Right ventricle myocardium superior (tissue), 1 donor: ENCODE measurements at places on chromosomes 7 and 10.

GRCh38 chr10:42428534-42428933 is 209.8 kb downstream of the ZNF33B start:
- DNase-seq: no peak

DNA sequence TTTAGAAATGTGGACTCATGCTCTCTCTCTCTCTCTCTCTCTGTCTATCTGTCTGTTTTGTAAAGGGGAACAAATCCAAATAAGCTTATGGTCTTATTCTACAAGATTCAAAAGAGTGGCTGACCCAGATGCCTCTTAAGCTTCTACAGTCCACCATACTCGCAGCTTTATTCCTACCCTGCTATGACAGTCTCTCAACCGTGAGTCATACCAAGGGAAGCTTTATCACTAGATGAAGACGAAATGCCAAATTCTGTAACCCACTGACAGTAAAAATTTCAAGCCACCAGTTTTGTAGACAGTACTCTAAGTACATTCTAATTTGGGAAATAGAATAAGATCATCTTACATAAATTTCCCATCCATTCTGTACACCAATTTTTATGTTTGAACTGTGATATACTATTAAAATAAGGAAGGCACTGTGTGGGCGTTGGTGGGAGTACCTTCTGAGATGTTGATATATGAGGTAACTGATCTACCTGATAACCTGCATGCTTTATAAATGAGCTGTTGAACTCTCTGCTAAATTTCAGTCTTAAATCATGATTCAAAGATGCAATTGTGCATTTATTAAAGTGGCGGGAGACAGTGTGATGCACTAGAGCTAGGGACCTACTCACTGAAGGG is 153.2 kb downstream of the KLF6 start:
- no peak for DNase-seq

DNA sequence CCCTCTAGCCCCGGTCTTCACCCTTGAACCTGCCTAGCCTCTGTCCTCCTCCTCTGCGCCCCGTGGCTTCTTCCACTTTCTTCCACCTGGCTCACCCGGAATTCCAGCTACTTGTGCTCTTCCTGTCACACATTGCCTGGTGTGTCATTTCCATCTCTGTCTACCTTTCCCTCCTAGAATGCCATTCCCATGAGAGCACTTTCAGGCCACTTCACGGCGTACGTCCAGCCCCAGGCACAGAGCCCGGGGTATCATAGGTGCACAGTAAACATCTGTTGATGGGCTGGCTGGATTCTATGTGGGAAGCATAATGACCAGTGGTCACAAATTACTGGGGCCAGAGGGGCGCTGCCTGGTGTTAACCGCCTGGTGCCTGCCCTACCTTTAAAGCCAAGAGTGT is 161.3 kb downstream of the CUX1 start:
- no peak for DNase-seq

GRCh38 chr10:24349379-24350001 is 140.6 kb downstream of the KIAA1217 start:
- no peak for DNase-seq

DNA sequence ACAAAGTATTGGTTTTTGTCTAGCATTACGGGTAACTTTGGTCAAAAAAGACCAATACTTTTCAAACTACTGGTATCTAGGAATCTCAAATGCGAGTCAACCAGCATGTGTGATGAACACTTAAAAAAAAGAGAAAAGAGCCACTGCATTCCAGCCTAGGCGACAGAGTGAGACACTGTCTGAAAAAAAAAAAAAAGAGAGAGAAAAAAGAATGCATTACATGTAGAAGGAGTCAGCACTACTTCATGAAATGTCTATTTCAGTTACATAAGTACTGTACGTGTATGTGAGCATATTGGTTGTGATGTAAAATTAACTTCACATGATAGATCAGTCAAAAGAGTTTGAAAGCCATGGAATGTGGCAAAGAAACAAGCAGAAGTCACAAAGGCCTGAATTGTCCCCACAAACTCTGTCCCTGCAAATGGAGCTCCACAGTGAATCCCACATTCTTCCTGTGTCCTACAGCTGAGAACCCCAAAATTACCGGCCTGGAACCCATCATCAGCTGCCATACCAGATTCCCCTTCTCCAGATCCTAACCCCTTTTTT is 1.6 kb downstream of the DENND11 start:
- no peak for DNase-seq

- no peak for DNase-seq
Measured at GRCh38 chr10:50403074-50403473, 151.8 kb upstream of the ASAH2 start.

- DNase-seq: no peak
Measured at GRCh38 chr10:53111529-53111928, 338.9 kb upstream of the MBL2 start.

DNA sequence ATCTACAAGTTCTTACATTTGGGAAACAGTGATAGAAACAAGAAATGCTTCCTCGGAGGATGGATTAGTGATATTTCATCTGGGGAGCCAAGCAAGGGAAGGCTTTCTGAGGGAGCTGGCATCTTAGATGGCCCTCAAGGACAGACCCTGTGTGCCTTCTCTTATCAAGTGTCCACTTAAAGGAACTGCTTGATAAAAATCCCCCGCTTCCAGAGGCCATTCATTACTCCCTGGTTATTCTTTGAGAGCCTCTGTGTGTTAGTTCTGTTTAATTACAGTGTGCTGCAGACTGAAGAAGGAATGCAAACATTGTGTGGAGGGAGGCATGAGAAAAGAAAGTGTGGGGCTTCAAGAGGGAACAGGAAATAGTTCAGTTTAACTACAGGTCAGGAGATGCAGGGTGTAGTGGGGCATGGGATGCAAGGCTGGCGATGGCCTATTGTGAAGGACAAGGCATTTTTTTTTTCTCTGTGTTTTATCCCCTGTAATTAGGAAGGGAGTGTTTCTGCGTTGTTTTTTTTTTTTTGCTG is 145.4 kb downstream of the SNX10 start:
- DNase-seq: no peak

DNA sequence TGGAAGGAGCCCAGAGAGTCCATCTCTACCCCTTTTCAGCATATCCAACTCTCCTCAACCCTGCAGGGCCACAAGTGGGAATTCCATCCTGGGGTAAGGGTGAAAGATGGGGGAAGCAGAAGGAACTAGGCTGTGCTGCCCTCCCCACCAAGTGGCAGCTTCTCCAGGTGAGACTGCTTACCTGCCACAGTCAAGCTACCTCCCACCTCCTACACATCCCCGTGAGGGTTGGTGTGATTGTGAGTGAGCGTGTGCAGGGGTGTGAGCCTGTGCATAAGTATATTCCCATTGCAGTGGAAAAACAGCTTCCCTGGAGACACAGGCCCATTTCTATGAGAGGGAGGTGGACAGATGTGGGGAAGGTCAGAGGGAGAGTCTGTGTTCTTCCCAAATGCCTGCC is 376.6 kb downstream of the PLXNA4 start:
- DNase-seq: no peak

DNA sequence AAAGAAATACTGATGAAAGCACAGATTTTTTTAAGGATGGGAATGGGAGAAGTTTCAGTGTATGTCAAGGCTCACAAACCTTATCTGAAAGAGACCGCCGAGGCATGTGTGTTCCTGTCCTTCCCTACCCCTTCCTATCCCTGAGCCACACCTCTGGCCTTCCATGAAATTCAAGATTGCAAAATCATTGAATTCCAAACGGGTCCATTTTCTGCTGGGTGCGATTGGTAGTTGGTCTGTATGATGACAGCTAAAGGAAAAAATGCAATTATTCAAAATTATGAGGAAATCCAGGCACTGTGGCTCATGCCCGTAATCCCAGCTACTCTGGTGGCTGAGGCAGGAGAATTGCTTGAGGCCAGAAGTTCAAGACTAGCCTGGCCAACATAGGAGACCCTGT is 170.1 kb downstream of the ARHGAP12 start:
- DNase-seq: no peak

- no peak for DNase-seq
Measured at GRCh38 chr7:85695533-85695932, 508.7 kb upstream of the SEMA3D start.

- no peak for DNase-seq
Measured at GRCh38 chr10:130606001-130606405, 469.8 kb downstream of the GLRX3 start.

GRCh38 chr10:51100221-51100620 is 25.9 kb downstream of the PRKG1 start:
- no peak for DNase-seq

- DNase-seq: peak; percentile 36
Measured at GRCh38 chr7:80279760-80280159, 145.1 kb downstream of the GNAI1 start.

- DNase-seq: no peak
Measured at GRCh38 chr10:63641799-63642198, 120.6 kb downstream of the REEP3 start.

DNA sequence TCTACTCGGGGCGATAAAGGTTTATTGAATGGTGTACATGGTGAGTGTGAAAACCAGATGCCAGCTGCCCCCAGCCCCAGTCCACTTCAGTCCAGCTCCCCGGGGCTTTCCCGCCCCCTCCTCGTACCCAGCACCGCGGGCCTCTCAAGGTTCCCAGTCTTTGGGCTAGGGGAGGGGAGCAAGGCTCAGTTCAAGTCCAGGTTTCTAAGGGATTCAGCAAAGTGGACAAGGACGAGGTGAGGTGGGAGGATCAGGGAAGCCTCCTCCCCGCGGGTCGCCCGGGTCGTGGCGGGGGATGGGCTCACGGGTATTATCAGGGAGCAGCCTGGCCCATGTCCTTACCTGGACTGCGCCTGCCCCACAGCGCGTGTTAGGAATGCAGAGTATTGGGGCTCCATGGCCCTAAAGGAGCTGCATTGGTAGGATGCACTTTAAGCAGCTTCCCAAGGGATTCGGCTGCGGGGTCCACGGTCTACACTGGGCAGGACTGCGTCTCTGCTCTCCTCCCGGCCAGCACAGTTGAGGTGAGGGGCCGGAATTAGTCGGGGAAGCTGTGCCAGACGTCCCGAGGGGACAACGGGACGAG is 541 bp upstream of the PFKFB3 start:
- no peak for DNase-seq

DNA sequence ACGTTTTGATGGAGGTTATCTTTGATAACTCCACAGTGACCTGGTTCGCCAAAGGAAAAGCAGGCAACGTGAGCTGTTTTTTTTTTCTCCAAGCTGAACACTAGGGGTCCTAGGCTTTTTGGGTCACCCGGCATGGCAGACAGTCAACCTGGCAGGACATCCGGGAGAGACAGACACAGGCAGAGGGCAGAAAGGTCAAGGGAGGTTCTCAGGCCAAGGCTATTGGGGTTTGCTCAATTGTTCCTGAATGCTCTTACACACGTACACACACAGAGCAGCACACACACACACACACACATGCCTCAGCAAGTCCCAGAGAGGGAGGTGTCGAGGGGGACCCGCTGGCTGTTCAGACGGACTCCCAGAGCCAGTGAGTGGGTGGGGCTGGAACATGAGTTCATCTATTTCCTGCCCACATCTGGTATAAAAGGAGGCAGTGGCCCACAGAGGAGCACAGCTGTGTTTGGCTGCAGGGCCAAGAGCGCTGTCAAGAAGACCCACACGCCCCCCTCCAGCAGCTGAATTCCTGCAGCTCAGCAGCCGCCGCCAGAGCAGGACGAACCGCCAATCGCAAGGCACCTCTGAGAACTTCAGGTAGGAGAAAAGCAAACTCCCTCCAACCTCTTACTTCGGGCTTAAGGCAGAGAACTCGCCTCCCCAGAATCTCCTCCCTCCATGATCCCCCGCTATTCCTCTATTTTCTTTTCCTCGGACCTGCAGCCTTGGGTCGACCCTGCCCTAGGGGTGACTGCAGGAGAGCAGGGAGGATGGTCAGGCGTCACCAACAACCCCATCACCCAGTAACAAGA is at the start of gene SERPINE1:
Gene SERPINE1, plus strand, starts transcription at position 454 of the 809 bp plus-strand sequence. CDS start 1,290 bp downstream, outside the sequence.
- peak; percentile 88 for DNase-seq

- no peak for DNase-seq
Measured at GRCh38 chr10:5582736-5583135, 58.0 kb downstream of the CALML3 start.

DNA sequence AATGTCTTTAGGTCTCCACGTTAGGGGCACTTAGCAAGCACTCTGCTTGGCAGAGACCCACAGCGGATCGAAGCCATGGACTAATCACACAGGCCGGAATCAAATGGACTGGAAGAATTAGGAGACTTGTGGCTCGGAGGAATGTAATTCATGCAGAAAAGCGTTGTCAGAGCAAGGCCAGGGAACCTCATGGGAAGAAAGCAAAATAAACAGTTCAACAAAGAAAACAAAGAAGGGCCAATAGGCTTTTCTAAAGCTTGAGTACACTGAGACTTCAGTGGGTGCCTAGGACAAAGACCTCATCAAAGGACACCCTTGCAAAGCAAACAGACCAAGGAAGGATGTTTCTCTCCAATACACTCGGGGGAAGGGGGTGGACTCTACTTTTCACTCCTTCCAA is 171.1 kb downstream of the GLI3 start:
- no peak for DNase-seq

DNA sequence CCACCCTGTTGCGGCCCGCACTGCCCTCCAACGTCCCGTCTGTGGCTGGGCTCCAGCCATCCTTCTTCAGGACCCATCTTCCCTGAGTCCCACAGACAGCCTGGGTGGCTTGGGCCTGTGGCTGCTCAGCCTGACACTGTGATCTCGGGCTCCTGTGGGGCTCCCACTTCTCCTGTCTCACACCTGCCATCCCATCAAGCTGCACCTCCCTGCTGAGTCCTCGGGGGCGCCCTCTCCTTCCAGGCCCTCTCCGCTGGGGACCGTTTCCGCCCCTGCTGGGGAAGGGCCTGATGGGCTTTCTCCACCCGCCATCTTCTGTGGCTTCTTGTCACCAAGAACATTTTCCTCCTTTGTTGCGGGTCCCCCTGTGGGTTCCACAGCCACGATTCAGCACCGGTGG is 173.8 kb upstream of the PPP2R2D start:
- no peak for DNase-seq

GRCh38 chr10:76946270-76946669 is 691.3 kb downstream of the KCNMA1 start:
- DNase-seq: no peak

DNA sequence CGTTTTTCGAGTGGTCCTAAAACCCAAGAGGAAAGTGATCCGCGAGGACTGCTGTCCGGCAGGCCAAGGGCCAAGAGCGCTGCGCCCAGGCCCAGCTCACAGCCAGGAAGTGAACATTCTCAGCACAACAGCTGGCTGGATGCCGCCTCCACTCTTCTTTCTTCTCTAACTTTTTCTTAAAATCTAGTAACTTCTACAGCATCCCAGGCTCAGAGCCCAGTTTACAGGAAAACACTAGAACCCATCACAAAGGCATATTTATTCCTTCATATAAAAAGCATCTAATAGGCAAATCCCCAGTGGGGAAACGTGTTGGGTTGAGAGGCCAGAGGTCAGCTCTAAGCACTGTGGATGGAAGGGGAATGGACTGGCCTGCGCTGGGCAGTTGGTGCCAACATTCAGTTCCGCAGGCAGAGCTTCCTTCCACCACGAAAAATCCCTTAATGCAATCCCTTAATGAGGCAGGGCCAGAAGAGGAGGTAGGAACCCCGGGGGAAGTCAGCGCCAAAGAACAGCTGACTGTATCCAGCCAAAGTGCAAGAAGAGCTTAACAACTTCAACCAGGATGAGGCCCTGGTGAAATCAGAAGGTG is 74.8 kb downstream of the ZRANB1 start:
- peak; percentile 86 for DNase-seq

DNA sequence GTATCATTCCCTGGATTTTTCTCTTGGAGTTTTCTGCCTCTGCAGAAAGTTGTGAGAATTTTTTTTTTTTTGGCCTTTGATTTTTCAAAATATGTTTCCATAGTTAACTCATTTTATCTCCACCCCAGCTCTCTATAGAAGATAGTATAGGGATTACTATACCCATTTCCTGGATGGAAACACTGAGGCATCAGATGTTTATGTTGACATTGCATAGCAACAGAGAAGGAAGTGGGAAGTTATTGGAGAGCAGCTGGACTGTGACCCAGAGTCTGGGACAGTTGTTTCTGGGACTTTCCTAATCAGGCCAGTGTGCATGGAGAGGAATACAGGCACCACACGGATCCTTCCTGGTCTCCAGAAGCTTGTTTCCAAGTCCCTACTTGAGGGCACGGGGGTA is 158.0 kb downstream of the CDH23 start:
- DNase-seq: no peak
